ENCODE measurements at places on chromosomes 4 and X.
A peak's percentile ranks its signal among the peaks of the same experiment; 100 is the strongest.

- DNase-seq, result no peak
Observed at GRCh38 chr4:114494246-114494803, 104.3 kb upstream of the UGT8 start.

DNA sequence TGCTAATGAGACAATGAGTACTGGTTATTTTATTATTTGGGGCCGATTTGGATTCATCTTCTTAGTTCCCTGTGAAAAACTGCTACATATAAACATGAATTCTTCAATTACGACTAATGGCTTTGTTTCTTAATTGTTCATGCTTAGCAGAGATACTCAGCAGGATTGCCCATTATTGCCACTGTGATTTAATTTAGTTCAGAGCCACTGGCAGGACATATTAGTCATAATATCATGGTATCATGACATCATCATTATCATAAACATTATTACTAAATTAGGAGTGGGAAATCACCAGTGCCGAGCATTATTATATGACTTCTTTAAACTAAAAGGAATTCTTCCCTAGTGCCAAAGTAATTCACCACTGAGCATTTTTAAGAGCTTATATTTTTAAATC, 201.4 kb downstream of the SPOCK3 start:
- DNase-seq, result no peak

- DNase-seq, result no peak
Observed at GRCh38 chrX:117543885-117544284, 572.7 kb downstream of the KLHL13 start.

DNA sequence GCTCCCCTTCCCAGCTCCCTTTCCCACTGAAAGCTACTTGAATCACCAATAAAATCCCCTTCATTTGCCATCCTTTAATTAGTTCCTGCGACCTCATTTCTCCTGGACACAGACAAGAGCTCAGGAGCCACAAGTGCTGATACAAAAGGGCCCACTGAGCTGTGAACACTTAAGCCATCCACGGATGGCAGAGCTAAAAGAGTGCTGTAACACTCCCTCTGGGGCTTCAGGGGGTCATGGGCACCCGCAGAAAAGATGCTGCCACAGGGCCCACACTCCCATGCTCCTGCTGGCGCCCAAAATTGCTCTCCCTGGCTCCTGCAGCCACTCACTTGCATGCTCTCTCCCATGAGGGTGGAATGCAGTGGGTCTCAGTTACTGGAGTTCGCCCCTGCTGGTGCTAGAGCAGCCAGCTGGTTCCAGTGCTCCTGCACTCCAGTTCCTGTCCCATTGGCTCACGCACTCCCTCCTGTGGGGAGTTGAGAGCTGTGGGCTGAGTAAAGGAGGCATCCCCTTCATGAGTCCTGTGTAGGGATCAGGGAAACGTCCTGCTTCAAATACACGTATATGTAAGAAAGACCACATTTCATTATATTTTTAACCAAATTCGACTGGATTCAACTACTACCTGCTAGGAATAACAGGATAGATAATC, 1291.0 kb downstream of the ARAP2 start:
- DNase-seq, result no peak

DNA sequence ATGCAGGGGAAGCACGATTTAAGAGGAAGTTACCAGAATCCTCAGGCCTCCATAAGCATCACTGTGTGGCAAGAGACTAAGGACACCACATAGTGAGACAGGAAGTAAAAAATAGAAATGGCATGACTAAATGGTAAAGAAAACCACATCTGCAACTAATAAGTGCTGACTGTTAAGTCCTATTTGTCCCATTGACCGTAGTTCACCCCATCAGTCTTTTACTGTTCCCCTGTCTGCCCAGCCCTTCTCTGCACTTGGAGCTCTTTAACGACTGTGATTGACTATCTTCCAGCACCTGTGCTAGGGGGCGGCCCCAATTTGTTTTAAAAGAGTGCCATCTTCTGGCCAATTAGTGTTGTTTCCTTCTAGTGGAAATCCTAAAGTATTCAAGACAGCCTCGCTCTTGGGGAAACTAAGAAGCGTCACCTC, 94.2 kb downstream of the MAOA start:
- peak; percentile 10 for DNase-seq

DNA sequence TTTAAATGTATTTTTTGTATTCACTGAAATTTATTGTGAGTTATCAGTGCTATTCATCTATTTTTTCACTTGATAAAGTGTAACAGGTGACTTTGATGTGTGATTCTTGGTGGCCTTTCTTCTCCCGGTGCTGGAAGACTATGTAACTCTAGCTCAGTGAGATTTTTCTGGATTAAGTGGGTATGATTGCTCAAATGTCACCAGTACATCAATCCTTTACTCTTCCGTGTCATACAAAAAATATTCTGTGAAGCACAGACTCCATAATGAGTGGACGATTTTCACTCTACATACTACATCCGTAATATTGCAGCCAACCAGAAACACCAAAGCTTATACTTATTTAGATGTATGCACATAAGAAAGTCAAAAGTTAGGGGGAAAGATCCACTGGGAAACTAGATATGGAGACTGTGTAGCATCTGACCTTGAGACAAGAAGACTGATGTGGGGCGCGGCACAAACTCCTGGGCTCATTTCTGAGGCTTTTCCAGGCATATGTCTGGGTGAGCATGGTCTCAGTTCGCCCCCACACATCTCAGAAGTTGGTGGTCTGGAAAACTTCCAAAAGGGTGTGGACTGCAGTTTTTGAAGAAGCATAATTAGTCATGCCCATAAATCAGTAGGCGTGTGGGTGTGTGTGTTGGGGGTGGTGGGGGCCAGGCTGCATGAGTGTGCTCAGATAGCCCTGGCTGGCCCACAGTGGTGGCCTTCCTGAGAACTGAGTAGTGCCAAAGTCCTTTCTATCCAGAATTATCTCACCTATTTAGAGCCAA, 53.9 kb upstream of the TENM3 start:
- no peak for DNase-seq
